ENCODE measurements at places on chromosomes 12 and 14.

GRCh38 chr14:104724407-104724980, 465 bp downstream of the ADSS1 start:
- no peak for DNase-seq

GRCh38 chr12:52141306-52141705, 50.5 kb downstream of the KRT80 start:
- no peak for DNase-seq

GRCh38 chr12:109539508-109539907, 33.8 kb downstream of the MMAB start:
- DNase-seq: no peak

DNA sequence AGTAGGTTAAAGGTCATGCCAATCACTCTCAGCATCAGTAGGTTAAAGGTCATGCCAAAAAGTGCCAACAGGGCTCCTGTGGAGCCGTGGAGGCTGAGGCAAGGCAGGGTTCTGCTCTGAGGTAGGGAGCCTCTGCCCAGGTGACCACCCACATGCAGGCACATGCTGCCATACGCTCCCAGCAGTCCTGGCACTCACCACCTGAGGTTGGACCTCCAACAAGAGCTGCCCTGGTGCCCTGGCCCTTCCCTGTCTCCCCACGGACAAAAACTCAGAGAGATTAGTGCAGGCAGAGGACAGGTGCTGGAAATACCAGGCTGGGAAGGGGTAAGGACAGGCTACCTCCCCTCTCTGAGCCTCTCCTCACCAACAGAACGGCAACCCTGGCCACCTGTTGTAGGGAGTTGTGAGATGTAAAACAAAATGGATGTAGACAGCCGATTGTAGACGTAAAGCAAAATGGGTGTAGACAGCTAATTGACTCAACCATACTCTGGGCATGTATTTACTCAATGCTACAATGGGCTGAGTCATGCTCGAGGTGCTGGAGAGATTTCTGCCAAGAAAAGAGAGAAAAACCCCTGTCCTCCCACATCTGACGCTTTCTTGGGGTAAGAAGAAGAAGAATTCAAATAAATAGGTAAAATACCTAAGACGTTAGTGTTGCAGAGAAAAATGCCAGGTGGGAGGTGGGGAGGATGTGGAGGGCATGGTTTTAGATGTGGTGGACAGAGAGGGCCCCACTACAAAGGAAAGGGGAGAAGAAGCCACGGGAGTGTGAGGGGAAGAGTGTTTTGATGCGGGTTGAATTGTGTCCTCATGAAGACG, 32.4 kb downstream of the LTBP2 start:
- peak; percentile 90 for DNase-seq

- no peak for DNase-seq
These were observed 233.4 kb upstream of the PELI2 start for GRCh38 chr14:55884819-55885218.

DNA sequence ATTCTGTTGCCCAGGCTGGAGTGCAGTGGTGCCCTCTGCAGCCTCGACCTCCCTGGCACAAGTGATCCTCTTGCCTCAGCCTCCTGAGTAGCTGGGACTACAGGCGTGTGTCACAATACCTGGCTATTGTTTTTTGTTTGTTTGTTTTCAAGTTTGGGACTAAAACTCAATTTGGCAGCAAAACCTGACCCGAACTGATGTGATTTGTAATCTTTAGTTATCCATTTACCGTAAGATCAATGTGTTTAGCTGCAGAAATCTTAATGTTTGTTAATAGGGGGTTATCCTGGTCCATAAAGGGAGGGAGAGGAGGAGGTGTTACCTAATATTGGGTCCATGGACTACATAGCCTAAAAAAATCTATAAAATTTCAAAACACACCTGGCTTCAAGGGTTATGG, 738 bp upstream of the C1S start:
- DNase-seq: no peak

- no peak for DNase-seq
These were observed 144.7 kb upstream of the CPSF6 start for GRCh38 chr12:69094606-69095216.

DNA sequence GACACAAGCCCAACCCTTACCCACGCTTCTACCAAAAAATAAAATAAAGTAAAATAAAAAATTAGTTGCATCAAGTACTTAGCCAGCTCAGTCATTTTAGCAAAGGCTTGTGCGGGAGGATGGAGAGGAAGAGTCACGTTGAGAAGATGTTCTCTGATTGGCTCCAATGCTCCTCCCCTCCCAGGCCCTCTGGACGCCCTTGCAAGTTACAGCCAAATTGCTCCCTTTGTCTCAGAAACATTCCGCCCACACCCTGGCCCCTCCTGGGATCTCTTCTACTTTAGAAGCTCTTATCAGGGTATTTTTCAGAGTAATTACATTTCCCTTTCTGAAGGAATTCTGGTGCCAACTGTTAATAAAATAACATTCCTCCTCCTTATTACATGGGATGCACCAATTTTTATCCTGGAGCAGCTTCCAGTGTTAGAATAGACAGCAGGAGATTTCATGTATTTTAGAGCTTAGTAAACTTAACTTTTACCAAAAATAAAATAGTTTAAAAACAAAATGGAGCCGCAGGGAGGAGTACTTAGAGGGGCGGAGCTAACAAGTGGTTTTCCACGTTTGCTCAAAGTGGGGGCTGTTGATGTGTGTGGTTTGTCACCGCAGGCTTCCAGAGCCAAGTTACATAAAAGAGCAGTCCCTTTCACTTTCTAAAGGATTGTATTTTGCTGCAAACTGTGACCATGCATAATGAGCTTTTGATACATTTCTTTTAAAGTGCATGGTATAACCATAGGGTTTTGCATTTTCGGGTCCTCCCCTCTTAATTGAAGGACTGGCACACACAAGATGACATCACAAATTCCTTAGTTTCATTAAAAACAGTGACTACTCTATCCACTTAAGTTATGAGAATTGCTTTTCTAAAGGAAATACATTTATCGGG, 71.7 kb upstream of the RAP1B start:
- no peak for DNase-seq

GRCh38 chr12:90075685-90076084, 367.0 kb upstream of the ATP2B1 start:
- DNase-seq: no peak

DNA sequence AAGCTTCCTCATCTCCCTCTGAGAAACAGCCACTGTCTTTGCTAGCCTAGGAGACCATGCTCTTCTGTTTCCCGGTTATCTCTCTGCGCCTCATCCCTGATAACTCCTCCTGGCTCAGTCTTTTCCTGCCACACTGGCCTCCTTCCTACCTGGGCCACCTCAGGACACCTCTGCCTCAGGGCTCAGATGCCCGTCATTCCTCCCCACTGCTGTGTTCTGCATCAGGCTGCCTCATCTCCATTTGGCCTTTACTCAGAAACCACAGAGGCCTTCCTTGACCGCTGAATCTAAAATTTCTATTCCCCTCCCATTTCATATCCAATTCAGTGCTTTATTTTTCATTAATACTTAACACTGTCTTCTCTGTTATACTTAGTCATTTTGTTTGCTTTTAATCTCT, 311.0 kb upstream of the RGS6 start:
- no peak for DNase-seq

GRCh38 chr12:11949738-11950411, 120.9 kb upstream of the BCL2L14 start:
- DNase-seq: no peak

DNA sequence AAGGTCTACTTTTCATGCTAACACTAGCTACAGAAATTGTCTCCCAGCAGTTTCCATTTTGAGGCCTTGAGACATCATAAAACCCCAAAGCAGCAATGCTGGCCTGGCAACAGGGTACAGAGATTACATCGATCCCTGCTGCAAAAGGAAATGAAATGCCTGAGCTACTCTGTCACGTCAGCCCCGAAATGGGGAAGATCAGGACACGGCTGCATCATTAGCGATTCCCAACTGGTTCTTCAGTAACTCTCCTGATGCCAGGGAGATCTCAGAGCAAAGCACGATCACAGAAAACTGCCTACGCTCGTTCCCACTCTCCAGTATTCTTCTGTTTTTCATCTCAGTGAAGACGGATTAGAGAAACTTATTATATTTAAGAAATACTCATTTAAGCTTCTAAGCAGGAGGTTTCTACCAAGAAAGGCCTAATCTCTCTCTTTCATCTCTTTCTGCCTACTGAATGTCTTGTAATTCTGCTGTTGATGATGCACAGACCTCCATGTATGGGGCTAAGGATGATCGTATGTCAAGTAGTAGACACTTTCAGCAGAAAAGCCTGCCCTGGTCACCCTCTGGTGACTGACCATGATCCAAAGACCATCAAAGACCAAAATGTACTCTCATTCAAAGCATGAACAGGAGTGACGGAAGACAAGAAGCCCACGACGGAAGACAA, 168.5 kb downstream of the RIMBP2 start:
- DNase-seq: no peak

GRCh38 chr12:81255456-81255855, 177.6 kb downstream of the ACSS3 start:
- no peak for DNase-seq

GRCh38 chr14:44170101-44170500, 337.0 kb downstream of the FSCB start:
- no peak for DNase-seq

GRCh38 chr14:94700336-94700735, 69.6 kb downstream of the GSC start:
- no peak for DNase-seq
